ENCODE measurements at places on chromosomes 11 and 22. TPM values are rescaled to one million over a fixed set of nuclear protein-coding genes. Genes with fewer than 3 reads are reported as not detected.

- no peak for DNase-seq
- H3K27me3 ChIP-seq: no peaks in the 10 kb centered on the region
- no peak overlapping the region for H3K4me3 ChIP-seq
- no peaks in the 10 kb centered on the region for H3K36me3 ChIP-seq
- no peak overlapping the region for H3K27ac ChIP-seq
These were observed 18.2 kb upstream of the TBX1 start for GRCh38 chr22:19742160-19743066.

DNA sequence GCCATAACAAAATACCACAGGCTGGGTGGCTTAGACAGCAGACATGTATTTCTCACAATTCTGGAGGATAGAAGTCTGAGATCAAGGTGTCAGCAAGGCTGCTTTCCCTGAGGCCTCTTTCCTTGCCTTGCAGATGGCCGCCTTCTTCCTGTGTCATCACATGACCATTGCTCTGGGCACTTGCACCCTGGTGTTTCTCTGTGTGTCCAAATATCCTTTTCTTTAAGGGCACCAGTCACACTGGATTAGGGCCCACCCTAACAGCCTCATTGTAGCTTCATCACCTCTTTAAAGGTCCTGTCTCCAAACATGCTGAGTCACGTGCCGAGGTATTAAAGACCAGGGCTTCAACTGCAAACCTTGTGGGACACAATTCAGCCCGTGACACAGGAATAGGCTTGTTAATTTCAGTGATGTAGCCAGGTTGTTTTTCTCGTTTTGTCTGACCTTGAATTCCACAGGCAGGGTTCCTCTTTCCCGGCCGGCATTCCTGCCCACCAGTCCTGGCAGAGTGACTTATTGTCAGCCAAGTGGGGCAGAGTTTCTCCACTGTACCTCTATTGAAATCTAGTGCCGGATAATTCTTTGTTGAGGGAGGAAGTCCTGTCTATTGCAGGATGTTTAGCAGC is 100.1 kb downstream of the KCNQ1OT1 start:
- no peaks in the 10 kb centered on the region for H3K4me1 ChIP-seq
- H3K36me3 ChIP-seq: no peaks in the 10 kb centered on the region
- H3K27me3 ChIP-seq: no peaks in the 10 kb centered on the region

GRCh38 chr11:27401833-27402316 is 38.9 kb upstream of the CCDC34 start:
- H3K4me1 ChIP-seq: no peaks in the 10 kb centered on the region
- no peaks in the 10 kb centered on the region for H3K36me3 ChIP-seq
- no peak for DNase-seq
- H3K4me3 ChIP-seq: no peak overlapping the region

- H3K27me3 ChIP-seq: no peaks in the 10 kb centered on the region
- H3K36me3 ChIP-seq: peaks cover under 1% of the 10 kb centered on the region
- no peak overlapping the region for H3K4me3 ChIP-seq
- no peaks in the 10 kb centered on the region for H3K4me1 ChIP-seq
These were observed 121.1 kb downstream of the KCNC1 start for GRCh38 chr11:17855531-17856290.

DNA sequence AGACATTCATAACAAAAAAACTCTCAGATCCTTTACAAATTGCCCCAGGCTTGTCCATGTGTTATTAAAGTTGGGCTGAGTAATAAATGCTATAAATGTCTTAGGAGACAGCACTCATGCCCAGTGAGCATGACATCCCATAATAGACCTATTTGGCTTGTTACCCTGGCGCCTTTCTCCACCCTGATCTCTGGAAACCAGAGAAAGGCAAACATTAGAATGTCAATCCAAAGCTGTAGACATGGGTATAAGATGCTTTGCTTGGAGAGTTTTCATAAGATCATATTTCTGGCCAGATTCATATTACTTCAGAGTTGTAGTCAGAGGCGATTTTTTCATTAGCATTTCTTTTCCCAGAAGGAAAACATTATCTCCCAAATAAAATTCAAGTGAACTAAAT is 161.3 kb upstream of the UBASH3B start:
- no peaks in the 10 kb centered on the region for H3K27me3 ChIP-seq
- no peak overlapping the region for H3K27ac ChIP-seq
- DNase-seq: no peak
- no peaks in the 10 kb centered on the region for H3K36me3 ChIP-seq

GRCh38 chr11:25733777-25734176 is 598.2 kb upstream of the ANO3 start:
- no peaks in the 10 kb centered on the region for H3K4me1 ChIP-seq
- no peaks in the 10 kb centered on the region for H3K27me3 ChIP-seq
- DNase-seq: no peak
- no peak overlapping the region for H3K4me3 ChIP-seq
- no peak overlapping the region for H3K27ac ChIP-seq
- no peaks in the 10 kb centered on the region for H3K36me3 ChIP-seq

DNA sequence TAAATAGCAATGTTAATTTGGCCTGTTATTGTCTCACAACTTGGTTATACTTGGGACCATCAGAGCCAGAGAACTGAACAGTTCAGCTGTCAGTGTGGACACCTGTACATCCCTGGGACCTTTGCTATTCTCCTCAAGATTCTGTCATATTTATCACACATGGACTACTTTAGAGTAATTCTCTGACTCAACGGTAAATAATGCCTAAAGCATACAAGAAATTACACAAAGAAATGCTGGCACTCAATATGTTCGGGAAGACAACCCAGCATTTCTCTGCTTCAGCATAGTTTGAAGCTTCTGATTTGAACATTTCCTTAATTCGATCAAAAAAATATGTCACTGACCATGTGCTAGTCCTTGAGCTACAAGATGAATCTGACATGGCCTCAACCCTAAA is 34.6 kb upstream of the MMP13 start:
- no peak overlapping the region for H3K27ac ChIP-seq
- no peak overlapping the region for H3K4me3 ChIP-seq
- no peaks in the 10 kb centered on the region for H3K27me3 ChIP-seq
- no peaks in the 10 kb centered on the region for H3K4me1 ChIP-seq

- H3K27me3 ChIP-seq: no peaks in the 10 kb centered on the region
- H3K4me1 ChIP-seq: peaks cover 10% of the 10 kb centered on the region
- no peak overlapping the region for H3K27ac ChIP-seq
- H3K4me3 ChIP-seq: no peak overlapping the region
- no peak for DNase-seq
- peaks cover 12% of the 10 kb centered on the region for H3K36me3 ChIP-seq
These were observed 57.9 kb downstream of the CD82 start for GRCh38 chr11:44623341-44623730.

- H3K27ac ChIP-seq: no peak overlapping the region
- no peaks in the 10 kb centered on the region for H3K4me1 ChIP-seq
- H3K36me3 ChIP-seq: no peaks in the 10 kb centered on the region
- no peak for DNase-seq
These were observed 6.1 kb downstream of the MRGPRE start for GRCh38 chr11:3225826-3226750.

DNA sequence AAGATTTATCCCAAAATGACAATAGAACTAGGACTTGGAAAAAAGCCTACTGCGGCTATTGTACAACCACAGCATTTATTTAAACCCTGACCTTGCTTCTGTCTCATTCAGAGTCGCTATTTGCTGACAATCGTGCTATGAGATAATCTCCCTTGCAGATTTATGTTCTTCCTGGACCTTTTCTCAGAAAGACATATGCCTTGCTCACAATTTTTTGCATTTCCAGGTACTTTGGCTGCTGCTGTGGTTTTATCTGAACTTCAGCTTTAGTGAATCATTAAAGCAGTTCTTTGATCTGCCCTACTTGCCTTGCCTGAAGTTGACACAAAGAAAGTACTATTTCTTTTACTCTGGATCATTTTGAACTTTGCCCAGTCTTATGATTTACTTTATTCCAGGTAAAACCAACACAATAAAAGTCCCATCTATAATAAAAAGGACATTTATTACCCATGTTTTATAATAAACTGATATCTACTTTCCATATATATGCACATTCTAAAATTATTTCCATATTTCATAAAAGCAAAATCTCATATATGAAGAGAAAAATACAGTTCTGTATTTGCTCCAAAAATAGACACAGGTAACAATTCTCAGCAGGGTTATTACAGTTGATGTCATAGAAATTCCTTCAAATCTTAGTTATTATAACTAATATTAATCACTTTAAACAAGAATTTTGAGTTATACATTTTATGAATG is 63.4 kb upstream of the CARD18 start:
- no peaks in the 10 kb centered on the region for H3K36me3 ChIP-seq
- no peak overlapping the region for H3K27ac ChIP-seq
- H3K4me3 ChIP-seq: no peak overlapping the region
- DNase-seq: no peak
- no peaks in the 10 kb centered on the region for H3K27me3 ChIP-seq

DNA sequence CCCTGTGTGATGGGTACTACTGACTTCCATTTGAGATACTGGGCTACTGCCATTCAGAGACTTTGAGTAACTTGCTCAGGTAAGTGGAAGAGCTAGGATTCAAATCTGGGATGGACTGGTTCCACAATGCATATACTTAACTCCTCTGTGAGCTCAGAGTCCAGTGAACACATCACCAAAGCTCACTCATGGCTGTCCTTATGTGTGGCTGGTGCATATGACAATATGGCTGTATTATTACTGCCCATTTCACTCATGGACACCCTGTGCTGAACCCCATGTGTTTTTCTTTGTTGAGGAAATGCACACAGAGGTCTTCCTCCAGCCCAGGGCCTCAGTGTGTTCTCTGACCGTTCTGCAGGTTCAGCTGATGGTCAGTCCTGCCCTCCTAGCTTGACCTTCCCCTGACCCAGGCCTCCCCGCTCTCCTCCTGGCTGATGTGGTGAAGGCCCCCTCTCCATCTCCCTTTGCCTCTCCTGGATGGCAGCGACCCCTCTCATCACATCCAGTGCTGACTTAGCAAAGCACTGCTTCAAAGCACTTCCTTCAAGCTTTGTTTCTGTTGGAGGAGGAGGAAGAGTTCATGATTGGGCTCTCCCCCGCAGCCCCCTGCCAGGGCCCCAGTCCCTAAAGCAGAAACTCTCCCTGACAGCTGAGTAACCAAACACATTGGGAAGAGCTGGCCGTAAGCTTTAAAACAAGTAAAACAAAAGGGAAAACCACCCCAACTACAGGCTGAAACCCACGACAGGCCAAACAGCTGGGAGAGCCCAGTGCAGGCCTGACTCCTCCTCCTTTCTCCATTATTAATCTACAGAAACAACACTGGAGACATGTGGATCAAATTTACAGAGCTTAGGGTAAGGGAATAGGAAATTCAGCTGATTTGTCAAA is 101.2 kb downstream of the NAT10 start:
- H3K4me3 ChIP-seq: no peak overlapping the region
- H3K4me1 ChIP-seq: peaks cover 15% of the 10 kb centered on the region
- peak; percentile 48 for DNase-seq
- H3K36me3 ChIP-seq: no peaks in the 10 kb centered on the region

- no peak overlapping the region for H3K27ac ChIP-seq
- no peak for DNase-seq
- H3K4me1 ChIP-seq: no peaks in the 10 kb centered on the region
- H3K27me3 ChIP-seq: peaks cover 13% of the 10 kb centered on the region
- no peaks in the 10 kb centered on the region for H3K36me3 ChIP-seq
These were observed 93.5 kb downstream of the CELSR1 start for GRCh38 chr22:46443850-46444389.

DNA sequence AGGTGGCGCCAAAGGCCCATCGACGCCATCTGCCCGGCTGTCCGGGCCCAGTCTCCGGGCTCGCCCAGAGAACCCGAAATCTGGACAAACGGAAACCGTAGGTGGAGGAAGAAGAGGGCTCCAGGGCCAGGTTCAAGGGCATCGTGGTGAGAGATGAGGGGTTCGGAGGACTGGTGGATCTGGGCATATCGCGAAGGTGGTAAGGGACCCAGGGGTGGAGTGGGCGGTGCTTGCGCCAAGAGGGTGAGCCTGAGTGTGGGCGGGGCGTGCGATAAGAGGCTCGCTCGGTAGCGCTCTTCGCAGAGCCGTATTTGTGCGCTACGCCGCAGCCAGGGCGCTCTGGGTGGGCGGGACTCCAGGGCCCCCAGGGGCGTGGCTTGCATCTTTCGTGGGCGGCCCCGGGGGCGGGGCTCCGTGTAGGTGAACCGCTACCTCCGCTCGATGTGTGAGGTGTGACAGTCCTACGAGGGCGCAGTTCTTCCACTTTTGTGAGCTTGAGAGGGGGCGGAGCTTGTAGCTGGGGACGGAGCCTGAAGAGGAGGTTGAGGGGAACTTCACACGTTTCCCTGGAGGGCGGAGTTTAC is 4.8 kb downstream of the CD248 start:
- H3K4me3 ChIP-seq: peak overlapping the region; percentile 61
- peak; percentile 99 for DNase-seq
- peaks cover 24% of the 10 kb centered on the region for H3K4me1 ChIP-seq
- no peaks in the 10 kb centered on the region for H3K27me3 ChIP-seq

DNA sequence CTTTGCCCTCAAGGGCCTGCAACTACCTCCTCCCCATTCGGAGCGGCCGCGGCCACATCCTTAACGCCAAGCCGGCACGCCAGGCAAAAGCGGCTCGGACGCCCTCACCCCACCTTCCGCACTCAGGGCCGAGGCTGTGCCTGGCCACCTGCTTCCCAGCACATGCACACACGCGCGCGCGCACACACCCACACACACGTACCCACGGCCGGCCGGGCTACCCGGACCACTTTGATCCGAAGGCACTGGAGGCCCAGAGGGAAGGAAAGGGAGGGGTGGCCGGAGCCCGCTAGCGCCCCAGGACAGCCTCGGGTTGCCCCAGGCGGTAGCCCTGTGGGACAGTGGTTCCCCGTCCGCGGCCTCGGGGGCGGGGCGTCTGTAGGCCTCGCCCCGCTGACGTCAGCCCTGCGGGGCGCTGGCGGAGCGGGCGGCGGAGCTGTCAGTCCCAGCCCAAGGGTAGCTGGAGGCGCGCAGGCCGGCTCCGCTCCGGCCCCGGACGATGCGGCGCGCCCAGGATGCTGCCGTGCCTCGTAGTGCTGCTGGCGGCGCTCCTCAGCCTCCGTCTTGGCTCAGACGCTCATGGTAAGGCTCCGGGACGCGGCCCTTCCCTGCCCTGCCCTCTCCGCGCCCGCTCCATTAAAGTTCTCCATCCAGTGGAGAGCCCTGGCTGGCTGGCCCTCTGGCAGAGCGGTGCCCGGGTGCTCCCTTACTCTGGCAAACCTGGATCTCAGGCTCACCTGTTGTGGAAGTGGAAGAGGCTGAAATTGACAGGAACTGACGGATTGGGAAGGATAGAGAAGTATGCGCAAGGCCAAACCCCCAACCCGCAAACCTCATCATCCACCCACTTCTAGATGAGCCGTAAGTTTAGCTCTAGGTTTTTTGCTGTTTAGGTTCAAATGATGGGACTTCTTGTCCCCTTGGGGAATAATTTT is at the start of gene IL10RA:
IL10RA (plus strand) TSS at position 442 of the 935 bp plus-strand sequence; CDS start at position 516, 74 bp downstream.
- H3K36me3 ChIP-seq: peaks cover 20% of the 10 kb centered on the region
- peaks cover 17% of the 10 kb centered on the region for H3K27me3 ChIP-seq
- no peak for DNase-seq
- H3K4me3 ChIP-seq: peak within 1 kb of the TSS; percentile 74

DNA sequence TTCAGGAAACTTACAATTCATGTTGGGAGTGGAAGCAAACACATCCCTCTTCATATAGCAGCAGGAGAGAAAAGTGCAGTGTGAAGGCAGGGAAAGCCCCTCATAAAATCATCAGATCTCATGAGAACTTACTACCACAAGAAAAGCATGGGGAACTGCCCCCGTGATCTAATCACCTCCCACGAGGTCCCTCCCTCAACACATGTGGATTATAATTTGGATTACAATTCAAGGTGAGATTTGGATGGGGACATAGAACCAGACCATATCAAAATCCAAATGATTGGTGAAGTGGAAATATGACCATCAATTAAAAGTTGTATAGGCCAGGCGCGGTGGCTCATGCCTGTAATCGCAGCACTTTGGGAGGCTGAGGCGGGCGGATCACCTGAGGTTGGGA is 1268.0 kb downstream of the JRKL start:
- no peak overlapping the region for H3K27ac ChIP-seq
- H3K36me3 ChIP-seq: no peaks in the 10 kb centered on the region
- no peaks in the 10 kb centered on the region for H3K4me1 ChIP-seq
- no peak overlapping the region for H3K4me3 ChIP-seq

KCNE3 gene
- total RNA-seq: 2.9 TPM

XKR3 gene
- total RNA-seq: 0.05 TPM

PHLDA2 gene
- total RNA-seq: 0.14 TPM

PHLDB1 gene
- total RNA-seq: 4.0 TPM
